T-helper 1 cell (primary cell): ENCODE measurements at places on chromosomes 13 and 19.
A peak's percentile ranks its signal among the peaks of the same experiment; 100 is the strongest.

- no peak for DNase-seq
Observed at GRCh38 chr13:72170571-72170970, 303.6 kb upstream of the DACH1 start.

DNA sequence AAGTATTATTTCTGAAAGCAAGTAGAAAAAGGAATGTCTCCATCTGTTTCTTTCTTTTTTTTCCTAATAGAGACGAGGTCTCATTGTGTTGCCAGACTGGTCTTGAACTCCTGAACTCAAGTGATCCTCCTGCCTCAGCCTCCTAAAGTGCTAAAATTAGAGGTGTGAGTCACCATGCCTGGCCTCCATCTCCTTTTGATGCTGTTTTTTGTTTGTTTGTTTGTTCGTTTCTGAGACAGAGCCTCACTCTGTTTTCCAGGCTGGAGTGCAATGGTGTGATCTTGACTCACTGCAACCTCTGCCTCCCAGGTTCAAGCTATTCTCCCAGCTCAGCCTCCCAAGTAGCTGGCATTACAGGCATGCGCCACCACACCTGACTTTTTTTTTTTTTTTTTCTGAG lies 14.5 kb upstream of the ABCC4 start:
- DNase-seq: no peak

DNA sequence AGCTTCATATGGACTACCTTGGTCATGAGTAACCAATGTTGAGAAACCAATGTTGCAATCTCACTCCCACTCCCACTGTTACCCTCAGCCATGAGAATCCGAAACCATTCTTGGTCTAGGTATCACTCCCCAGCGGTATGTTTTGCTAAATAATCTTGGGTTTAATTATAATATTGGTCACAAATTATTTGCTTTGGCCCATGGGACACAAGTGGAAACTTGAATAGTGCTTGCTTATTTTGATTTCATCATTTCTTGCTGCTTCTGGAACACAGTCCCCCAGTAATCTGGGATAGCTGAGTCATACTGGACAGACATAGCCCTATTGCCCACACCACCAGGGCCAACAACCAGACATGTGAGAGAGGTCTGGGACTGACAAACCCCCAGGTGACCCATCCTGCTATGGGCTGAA lies 171.6 kb upstream of the IPO5 start:
- DNase-seq: no peak

GRCh38 chr13:77701305-77701704 lies 3.8 kb downstream of the SLAIN1 start:
- DNase-seq: no peak

- DNase-seq: no peak
Observed at GRCh38 chr13:101567841-101568240, 115.4 kb downstream of the ITGBL1 start.

GRCh38 chr13:113080901-113081521 lies 24.6 kb upstream of the F7 start:
- DNase-seq: no peak

DNA sequence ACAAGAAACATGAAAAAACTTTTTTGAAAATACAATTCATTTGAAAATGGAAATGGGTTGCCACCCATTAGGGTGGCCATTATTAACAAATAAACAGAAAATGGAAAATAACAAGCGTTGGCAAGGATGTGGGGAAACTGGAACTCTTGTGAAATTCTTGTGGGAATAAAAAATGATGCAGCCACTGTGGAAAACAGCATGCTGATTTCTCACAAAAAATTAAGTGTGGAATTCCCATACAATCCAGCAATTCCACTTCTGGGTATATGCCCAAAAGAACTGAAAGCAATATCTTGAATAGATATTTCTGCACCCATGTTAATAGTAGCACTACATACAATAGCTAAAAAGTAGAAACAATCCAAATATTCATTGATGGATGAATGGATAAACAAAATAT lies 165.2 kb downstream of the DCLK1 start:
- DNase-seq: no peak

GRCh38 chr19:55311397-55311796 lies 13.7 kb downstream of the TMEM150B start:
- no peak for DNase-seq

DNA sequence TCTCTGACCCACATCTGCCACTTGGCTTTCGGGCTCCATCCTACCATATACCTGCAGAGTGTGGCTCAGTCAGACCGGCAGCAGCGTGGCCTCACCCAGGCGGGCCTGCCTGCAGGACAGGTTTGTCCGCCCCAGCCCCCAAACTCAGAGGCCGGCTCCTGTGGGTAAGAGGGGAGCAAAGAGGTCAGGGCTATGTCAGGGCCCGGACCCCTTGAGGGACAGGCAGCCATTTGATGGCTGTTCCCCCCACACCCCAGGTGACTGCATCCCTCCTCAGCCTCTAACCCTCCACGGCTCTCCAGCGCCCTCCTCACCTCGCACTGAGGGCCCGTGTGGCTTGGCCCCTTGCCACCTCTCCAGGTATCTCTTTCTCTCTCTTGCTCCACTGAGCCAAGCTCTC lies 12.3 kb upstream of the ZBTB32 start:
- DNase-seq: no peak

DNA sequence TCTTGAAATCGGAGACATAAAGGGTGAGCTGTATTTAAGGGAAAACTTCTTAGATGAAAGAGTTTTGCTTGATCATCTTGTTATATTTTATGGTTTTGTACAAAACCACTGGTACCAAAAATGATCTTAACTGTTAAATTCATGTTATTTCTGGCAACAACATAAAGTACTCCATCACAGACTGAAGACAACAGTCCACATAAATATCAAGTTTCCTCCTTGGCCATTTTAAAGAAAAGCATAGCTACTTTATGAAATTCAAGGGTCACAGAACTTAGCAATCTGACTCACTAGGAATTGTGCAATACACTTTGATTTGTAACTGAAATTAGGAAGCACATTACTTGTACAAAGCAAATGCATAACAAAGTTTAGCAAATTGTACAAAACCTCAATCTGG lies 66.3 kb downstream of the TBC1D4 start:
- no peak for DNase-seq

DNA sequence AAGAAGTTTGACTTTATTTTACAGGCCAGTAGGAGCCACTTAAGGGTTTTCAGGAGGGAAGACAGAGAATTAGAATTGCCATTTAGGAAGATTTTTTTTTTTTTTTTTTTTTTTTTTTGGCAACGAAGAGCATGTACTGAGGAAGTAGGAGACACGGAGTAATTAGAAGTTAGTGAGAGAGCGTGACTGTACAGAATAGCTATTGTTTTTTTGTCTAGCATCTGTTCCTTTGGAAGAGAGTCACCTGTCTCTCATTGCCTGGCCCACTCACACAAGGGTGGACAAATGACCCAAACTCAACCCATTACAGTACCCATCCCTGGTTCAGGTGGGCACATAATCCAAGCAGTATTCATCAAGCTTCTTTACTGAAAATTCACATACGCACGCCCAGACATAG lies 166.7 kb downstream of the LACC1 start:
- DNase-seq: no peak

DNA sequence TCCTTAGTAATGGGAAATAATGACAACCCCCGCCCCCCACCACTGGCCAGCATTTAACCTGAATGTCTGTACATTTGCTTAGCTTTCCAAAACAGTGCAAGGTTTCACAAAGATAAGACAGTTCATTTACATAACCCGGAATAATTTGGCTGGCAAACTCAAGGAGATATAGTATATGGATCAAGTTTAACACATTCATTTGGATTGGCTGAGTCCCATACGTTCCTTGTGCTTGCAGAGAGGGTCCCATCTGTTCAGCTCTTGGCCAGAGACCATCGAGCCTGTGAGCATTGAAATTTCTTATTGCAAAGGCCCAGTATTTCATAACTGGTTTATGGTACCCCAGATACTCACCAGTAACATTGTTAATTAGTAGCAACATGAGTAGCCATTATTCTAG lies 116.5 kb downstream of the GPC6 start:
- no peak for DNase-seq

DNA sequence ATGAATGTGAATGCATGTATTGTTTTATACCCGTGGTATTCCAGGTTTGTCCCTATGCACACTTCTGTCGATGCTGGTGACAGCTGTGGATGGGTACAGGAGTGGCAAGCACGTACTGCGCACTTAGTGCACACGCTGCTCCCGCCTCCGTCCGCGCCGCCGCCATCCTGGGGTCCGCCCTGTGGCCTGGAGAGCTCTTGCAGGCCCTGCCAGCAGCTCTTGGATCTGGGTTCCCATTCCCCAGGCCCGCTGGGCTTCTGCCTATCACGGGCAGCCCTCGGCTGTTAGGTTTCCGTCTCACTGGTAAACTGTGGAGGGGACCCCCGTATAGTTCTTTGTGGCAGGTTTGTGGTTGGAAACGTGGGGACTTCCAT lies 4.0 kb downstream of the GNA11 start:
- DNase-seq: no peak

DNA sequence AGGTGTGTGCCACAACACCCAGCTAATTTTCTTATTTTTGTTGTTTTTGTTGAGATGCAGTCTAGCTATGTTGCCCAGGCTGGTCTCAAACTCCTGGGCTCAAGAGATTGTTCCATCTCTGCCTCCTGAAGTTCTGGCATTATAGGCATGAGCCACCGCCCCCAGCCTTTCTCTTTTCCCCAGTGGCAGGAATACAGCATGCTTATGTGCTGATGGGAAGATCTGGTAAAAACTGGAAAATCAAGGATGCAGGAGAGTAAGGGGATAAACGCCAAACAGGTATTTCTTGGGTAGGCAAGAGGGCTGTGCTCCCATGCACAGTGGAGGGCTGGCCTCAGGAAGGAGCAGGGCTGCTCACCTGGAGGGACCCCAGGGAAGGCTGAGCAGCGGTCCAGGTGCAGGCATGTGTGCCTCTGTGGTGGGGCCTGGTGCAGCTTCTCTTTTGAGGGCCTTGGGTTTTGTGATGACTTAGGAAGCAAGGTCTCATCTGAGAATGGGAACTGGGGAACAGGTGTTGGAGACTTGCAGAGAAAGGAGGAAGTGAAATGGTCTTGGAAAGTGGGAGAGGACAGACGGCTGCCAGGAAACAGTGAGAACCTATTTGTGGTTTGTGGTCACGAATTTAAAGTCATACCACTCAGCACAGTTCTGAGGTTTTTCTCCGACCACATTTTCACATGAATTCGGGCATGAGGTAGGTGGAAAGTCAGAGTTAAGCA lies 106.5 kb downstream of the TEX26 start:
- no peak for DNase-seq

- DNase-seq: no peak
Observed at GRCh38 chr19:31613683-31614219, 264.5 kb upstream of the TSHZ3 start.

GRCh38 chr13:76822698-76823267 lies 63.4 kb downstream of the KCTD12 start:
- peak; percentile 20 for DNase-seq

DNA sequence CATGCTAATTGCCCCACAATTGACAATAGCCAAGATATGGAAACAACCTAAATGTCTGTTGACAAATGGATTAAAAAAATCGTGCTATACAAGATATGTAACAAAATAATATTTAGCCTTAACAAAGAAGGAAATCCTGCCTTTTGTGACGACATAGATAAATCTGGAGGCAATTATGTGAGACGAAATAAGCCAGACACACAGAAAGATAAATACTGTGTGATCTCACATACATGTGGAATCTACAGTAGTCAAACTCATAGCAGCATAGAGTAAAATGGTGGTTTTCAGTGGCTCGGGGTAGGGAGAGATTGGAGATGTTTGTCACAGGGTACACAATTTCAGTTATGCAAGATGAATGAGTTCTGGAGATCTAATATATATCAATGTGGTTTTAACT lies 895.8 kb downstream of the SLITRK6 start:
- DNase-seq: no peak
